Fibroblast of the aortic adventitia (primary cell): ENCODE measurements at places on chromosomes 4 and X.
A peak's percentile ranks its signal among the peaks of the same experiment; 100 is the strongest.

DNA sequence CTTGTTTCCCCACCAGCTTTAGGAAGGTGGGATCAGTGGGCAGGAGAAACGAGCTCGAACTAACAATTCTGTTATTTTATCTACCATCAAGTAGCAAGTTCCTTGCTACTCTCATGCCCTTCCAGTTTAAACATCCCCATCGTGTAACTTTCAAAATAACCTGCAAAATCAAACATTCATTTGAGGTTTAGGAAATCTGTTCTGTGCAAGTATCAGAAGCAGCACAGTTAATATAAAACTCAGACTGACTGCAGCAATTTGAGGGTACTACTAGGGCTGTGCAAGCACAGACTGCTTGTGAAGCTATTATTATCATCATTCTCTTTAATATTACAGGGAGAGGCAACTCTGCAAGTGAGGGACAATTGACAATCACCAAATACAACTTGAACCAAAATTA is 48.0 kb downstream of the CHST7 start:
- no peak for DNase-seq

GRCh38 chr4:106201373-106201772 is 114.6 kb downstream of the TBCK start:
- peak; percentile 29 for DNase-seq

DNA sequence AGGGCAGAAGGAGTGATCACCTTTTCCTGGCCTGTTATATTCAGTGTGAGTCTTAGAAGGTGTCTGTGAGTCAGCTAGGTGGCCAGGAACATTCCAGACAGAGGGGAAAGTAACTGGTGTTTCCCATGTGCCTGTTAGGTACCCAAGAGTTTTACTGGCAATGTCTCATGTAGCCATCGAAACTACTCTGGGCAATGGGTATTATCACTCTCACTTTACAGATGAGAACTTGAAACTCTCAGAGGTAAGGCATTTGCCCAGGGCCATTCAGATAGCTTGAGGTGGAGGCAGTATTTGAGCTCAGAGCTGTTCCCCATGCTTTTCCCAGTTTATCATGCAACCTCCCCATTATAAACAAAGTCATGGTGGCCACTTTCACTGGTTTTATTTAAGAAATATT is 80.4 kb upstream of the NHS start:
- no peak for DNase-seq

- DNase-seq, result peak; percentile 11
Observed at GRCh38 chr4:31051565-31051964, 331.4 kb downstream of the PCDH7 start.

- DNase-seq, result no peak
Observed at GRCh38 chr4:123055943-123056342, 133.5 kb upstream of the NUDT6 start.

- DNase-seq, result no peak
Observed at GRCh38 chr4:180363815-180364214, 1879.4 kb upstream of the TENM3 start.

- no peak for DNase-seq
Observed at GRCh38 chr4:109435635-109436034, 2.0 kb downstream of the SEC24B start.

- no peak for DNase-seq
Observed at GRCh38 chr4:140579278-140579677, 10.5 kb upstream of the UCP1 start.

DNA sequence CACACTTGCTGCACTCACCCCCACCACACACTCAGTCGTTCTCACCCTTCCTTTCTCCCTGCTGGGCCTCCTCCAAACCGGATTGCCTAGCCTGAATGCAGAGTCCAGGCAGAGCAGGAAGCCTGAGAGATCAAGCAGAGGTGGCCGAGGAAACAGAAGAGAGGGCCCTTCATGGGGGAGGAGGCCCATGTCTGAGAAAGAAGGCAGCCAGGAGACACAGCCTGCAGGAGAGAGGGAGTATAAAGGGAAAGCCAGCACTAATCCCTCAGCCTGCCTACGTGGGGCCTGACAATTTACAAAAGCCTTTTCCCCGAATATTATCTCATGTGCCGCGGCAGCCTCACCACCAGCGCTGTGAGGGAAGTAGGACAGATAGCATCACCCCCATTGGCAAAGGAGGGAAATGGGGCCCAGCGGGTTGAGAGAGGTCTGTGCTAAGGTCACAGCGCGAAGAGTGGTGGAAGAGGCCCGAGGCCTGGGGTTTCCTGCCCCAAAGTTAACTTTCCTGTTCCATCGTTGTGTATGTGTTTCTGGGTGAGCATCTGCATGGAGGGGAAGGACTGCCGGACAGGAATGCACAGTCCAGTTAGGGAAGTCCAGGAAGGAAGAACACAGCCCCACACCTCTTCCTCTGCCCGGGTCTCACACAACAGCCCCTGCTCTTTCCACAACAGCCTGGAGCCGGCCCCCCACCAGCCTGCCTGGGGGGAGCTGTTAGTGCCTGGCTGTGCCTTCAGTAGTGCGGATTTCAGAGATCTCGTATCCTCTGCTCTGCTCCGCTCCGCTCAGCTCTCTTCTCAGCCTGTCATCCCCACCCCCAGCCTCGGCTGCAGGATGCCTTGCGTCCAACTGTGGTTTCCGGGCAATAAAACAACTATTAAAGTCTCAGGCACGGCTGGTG is 50.9 kb upstream of the BCOR start:
- DNase-seq, result no peak

GRCh38 chr4:121764702-121765367 is at the start of gene SMIM43:
Gene SMIM43 (minus strand): TSS chr4:121765164. CDS start chr4:121765105, 59 bp downstream.
- DNase-seq, result peak; percentile 17

GRCh38 chr4:8594097-8595038 is 1.8 kb downstream of the CPZ start:
- DNase-seq, result peak; percentile 82

GRCh38 chrX:10111364-10112148 is 45.2 kb upstream of the CLCN4 start:
- DNase-seq, result no peak

- DNase-seq, result no peak
Observed at GRCh38 chrX:109681475-109682081, 51.5 kb downstream of the ACSL4 start.

DNA sequence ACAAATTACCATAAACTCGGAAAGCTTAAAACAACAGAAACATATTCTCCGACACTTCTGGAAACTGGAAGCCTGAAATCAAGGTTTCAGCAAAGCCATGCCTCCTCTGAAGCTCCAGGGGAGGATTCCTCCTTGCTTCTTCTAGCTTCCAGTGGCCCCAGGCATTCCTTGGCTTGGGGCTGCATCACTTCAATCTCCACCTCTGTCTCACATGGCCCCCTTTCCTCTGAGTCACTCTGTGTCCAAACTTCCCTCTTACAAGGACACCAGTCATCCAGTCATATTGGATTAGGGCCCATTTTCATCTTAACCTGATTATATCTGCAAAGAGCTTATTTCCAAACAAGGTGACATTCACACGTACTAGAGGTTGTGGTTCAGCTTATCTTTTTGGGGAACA is 17.3 kb downstream of the PARM1 start:
- no peak for DNase-seq

DNA sequence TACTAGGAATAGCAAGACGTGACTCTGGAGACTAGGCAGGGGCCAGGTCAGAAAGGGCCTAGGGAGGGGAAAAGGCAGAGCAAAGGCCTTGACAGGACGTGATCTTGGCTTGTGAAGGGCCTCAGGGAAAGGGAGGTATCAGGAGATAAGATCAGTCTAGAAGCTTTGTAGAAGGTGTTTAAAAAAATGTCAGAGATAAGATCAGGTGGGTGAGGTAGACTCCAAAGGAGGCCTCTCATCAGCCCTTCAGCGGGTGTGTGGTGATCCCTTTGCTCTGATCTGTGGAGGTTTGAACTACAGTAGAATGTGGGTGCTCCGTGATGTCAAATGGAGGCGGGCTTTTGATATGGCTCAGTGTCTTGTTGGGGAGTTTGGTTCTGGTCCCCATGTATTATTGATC is 78.8 kb upstream of the PRPS1 start:
- DNase-seq, result no peak

DNA sequence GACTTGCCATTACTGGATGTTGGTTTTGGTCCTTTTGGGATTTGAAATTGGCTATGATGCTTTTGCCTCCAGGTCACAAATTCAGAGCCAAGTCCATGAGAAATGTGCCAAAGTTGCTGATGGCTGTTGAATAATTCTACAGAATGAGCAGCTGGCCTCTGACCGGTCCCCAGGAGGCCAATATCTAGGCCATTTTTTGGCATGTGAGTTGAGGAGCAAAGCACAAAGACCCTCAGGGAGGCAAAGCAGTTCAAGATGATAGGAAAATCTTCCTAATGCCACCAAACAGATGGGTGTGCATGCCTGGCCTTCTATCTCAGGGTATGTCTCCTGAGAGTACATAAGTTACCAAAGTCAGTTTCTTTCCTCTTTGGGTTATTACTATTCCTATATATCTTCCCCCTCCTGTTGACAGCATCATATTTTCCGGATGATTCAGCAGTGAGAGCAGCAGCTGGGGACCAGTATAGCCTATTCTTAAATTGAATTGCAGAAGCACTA is 44.4 kb downstream of the SEL1L3 start:
- DNase-seq, result peak; percentile 51

DNA sequence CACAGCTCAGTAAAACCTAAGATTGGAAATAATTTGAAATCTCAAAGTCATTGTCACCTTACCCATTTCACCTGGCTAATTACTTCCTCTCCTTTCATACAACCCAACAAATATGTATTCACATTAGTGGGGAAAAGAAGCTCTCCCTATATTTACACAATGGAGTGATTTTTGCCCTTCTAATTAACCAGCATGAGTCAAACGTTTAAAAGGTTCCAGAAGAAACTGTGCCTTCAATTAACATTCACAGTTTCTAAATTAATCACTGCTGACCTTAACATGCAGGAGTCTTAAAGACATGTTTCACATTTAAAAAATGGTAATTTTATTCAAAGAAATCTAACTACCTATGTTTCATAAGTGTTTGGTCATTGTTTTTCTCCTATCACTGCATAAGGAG is 254.6 kb downstream of the CBLL2 start:
- no peak for DNase-seq

GRCh38 chrX:65866773-65867172 is 173.1 kb downstream of the VSIG4 start:
- no peak for DNase-seq

DNA sequence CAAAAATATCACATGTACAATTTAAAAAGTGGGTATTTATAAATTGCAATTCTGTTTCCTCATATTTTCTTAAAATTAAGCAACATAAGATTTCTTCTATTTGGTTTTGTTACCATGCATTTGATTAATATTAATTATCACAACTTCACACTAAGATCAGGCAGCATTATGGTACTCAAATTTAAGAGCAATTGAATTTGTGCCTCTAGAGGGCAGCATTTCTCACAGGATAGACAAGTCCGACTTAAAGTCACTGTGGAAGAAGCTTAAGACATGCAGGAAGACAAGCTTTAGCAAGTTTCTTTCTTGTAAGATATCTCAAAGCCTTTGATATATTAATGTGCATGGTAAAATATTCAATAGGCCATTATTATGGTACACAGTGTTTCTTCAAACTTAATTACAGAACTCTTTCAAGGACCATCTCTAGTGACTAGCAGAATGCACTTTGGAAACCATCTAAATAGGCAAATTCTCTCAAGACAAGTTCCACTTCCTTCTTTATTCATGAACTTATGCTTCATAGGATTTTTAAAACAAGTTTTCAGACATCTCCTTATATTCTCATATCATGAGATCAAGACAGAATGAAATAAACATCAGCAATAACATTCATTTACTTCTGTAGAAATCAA is 35.0 kb downstream of the FBXW7 start:
- peak; percentile 96 for DNase-seq

GRCh38 chrX:3403748-3404147 is 57.3 kb upstream of the MXRA5 start:
- no peak for DNase-seq

DNA sequence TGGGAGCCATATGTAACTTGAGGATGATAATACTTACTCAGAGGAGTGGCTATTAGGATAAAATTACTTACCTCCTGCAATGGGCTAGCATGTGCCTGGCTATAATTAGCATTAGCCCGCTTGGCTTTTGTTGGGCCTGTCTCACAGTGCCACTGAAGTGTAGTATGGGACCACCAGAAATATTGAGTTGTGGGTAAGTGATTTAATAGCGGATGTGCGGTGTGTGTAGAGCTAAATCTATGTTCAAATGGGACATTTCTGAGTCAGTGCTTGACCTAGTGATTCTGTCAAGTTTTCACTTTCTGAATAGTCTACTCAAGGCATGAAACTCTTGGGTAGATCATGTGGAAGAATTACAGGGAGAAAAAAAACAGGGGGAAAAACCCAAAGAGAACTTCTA is 3.5 kb upstream of the CLNK start:
- no peak for DNase-seq

GRCh38 chr4:17760626-17761025 is 20.8 kb downstream of the FAM184B start:
- no peak for DNase-seq

DNA sequence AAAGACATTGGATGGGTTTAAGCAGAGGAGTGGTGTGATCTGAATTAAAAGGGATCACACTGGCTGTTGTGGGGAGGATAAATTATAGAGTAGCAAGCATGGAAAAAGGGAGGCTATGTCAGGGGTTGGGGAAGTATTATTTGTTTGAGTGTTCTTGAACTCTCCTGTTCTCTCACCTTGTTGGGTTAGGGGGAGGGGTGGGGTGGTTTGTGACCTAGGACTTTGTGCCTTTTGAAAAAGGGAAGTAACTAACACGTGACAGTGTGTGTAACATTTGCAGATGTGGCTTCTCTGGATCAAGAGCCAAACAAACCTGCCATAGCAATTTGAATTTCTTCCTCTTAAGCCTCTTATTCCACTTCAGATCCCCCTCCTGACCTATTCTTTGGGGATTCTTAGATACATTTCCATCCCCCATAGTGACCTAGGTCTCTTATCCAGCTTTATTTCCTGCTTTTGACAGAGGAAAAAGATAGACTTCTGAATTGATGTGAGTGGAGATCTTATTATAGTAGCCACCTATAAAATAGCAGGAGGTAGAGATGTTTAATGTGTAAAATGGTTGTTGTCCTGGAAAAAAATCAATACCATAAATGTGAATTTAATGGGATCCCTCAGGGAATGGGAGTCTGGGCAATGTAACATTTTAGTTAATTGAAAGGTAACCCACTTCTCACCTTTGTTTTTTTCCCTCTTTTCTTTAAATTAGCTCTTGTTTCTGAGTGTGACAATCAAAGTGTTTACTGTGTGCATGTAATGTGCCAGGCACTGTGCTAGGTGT is 120.4 kb downstream of the CT47B1 start:
- DNase-seq, result no peak

DNA sequence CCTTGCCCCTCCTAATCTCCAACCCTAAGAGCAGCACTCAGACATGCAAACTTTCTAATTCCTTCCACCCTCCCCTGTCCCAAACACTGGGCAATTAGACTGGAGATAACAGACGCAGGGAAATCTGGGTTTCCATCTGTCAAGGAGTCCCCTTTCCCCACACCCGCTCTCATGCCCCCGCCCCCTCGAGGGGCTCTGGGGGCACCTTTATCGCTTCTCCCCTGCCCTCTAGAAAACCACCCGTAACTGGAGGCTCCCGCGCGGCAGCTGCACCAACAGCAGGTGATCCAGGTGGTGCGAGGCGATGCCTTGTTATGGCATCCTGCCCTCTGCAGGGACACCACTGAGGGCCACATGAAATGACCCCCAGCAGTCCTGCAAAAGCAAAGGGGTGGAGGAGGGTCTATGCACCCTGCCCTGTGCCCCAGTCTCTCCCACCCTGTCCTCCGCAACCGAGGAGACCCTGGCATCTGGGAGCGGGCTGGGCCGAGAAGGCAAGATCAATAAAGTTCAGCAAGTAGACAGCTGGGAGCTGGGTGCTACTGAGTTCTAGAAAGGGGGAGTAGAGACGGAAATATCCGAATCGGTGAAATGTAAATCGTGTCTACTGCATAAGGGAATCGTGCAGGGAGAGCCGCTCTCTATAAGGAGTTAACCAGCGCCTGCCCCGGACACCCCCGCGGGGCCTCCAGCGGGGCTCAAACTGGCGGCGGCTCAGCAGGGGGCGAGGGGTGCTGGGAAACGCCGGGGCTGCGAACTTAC is 1.6 kb downstream of the KCTD8 start:
- no peak for DNase-seq
